ENCODE measurements at places on chromosomes 13 and 19.

DNA sequence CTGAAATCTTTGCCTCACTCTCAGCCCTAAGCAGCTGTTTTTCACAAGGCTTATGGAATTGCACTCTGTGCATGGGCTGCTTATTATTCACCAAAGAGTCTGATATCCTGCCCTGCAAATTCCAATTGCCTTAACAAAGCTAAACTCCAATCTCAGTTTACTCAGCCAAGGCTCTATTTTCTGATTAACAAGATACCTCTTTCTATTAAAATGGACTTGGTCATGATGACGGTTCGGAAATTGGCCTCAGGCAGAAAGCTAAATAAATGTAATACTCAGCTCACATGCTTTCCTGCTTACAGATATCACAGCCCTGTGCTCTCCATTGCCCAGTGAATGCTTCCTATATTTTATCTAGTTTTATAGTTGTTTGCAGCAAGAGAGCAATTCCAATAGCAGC is 1270.8 kb downstream of the PCDH9 start:
- DNase-seq = no peak

DNA sequence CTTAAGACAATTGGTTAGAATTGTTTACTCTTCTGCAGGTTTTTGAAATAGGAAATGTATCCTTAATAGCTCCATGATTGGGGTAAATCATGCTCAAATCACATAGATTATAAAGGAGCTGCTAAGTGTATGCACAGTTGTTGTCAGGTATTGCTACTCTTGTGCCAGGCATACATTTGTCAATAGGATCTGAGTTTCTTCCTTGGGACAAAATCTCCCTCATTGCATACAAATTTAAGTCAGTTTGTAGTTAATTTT is 109.3 kb upstream of the MLNR start:
- DNase-seq = no peak

GRCh38 chr19:44803442-44804428 is 5.2 kb upstream of the BCAM start:
- no peak for DNase-seq

GRCh38 chr19:13920940-13921747 is 15.1 kb downstream of the CC2D1A start:
- no peak for DNase-seq

DNA sequence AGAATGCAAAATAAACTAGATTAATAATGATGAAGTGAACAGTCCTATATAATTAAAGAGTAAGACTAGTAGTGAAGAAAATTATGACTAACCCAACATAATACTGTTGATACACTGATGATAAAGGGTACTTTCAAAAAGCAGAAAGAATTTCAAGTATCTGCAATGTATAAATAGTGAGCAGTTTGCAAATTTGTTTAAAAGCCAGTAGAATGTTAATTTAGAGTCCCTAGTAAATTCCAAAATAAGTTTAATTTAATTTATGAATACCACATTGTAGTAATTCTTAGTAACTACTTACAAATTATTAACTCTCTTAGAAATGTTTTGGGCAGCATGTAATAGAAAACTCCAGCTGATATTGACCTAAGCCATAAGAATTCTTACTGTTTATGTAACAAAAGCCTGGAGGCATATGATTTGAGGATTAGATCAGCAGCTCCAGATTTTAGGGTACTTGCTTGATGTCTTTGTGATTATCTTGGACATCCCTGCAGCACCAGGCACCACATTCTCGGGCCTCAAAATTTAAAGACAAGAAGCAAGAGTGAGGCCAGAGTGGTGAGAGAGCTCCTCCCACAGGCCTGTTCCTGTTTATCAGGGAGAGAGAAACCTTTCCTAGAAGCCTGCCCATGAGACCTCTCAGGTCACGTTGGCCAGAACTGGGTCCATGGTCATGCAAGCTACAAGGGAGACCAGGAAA is 67.6 kb upstream of the TDRD3 start:
- no peak for DNase-seq

- DNase-seq = no peak
These were observed 68.1 kb upstream of the EDNRB start for GRCh38 chr13:77986713-77987112.

- no peak for DNase-seq
These were observed 2041.1 kb downstream of the OLFM4 start for GRCh38 chr13:55069746-55070145.

GRCh38 chr13:107765724-107766401 is 449.5 kb downstream of the LIG4 start:
- no peak for DNase-seq

GRCh38 chr19:17227798-17228367 is 1.9 kb downstream of the OCEL1 start:
- DNase-seq = no peak

GRCh38 chr19:46967578-46968032 is 52.0 kb upstream of the NPAS1 start:
- DNase-seq = no peak

DNA sequence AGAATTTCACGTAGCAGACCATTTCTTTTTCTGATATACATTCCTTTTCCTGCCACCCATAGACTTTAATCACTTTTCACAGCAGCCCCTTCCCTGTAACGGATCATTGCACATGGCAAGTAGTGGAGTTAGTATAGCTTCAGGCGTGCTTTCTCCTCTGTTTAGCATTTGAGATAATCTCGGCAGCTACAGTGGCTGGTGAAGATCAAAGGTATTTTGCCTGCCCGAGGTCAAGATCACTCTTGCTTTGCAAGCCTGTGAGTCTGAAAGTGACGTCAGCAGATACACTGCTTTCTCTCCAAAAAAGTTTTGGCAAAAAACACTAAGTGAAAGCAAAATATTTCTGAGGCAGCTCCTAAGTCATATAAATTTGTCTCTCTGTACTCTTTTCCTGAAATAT is 260.0 kb downstream of the NDFIP2 start:
- no peak for DNase-seq

GRCh38 chr13:60213236-60213744 is 49.6 kb upstream of the DIAPH3 start:
- no peak for DNase-seq

DNA sequence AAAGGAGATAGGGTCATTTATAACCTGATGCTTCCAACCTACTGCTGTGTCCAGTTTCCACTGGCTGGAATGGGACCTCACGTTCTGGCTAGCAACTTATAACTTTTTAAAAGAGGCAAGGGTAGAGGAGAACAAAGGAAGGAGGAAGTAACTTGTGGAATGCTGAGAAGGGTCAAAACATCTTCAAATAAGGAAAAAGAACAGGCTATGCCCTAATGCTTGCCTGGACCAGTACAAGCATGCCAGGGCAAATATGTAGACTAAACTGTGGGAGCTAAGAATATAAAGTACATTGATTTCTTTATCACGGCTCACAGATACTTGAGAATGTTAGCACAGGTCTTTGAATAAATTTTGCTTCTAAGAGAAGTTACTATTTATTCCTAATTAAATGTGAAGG is 1.5 kb upstream of the ZNF561 start:
- DNase-seq = no peak

GRCh38 chr13:21970172-21970571 is 299.3 kb downstream of the FGF9 start:
- DNase-seq = no peak

- no peak for DNase-seq
These were observed 8.6 kb downstream of the VASP start for GRCh38 chr19:45515807-45516401.

DNA sequence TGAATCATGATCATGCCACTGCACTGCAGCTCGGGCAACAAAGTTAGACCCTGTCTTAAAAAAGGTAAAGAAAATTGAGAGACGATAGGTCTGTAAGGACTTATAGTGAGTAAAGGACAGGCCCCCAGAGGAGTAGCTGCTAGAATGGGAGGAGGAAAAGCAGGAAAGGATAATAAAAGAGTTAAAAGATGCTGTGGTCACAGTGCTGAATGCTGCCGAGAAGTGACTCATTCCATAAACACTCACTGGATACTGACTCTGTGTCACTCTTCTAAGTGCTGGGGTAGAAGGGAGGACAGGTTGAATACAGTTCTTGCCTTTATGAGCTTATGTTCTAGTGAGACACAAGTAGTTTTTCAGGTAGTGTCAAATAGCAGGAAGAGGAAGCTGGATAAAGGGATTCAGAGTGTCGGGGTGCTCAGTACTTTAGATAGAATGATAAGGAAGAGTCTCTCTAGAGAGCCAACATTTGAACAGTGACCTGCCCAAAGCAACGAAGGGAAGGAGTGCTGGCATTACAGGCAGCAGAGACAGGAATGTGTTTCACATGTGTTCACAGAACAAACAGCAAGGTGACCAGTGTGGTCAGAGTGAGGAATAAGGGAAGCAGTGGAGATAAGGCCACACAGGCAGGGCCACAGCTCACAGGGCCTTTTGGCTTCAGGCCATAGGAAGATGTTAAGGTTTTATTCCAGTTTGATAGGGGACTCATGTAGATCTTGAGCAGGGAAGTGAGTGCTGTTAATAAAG is 1240.5 kb downstream of the UQCRFS1 start:
- no peak for DNase-seq

- DNase-seq = no peak
These were observed 21.7 kb downstream of the ZNF536 start for GRCh38 chr19:30393729-30394480.

GRCh38 chr13:33110713-33111413 is 94.6 kb downstream of the KL start:
- no peak for DNase-seq

- no peak for DNase-seq
These were observed 17.5 kb downstream of the SYDE1 start for GRCh38 chr19:15124572-15125231.

- DNase-seq = no peak
These were observed 9.9 kb downstream of the KLHL26 start for GRCh38 chr19:18646535-18647370.

GRCh38 chr13:46577696-46578589 is 25.0 kb downstream of the LRCH1 start:
- no peak for DNase-seq

DNA sequence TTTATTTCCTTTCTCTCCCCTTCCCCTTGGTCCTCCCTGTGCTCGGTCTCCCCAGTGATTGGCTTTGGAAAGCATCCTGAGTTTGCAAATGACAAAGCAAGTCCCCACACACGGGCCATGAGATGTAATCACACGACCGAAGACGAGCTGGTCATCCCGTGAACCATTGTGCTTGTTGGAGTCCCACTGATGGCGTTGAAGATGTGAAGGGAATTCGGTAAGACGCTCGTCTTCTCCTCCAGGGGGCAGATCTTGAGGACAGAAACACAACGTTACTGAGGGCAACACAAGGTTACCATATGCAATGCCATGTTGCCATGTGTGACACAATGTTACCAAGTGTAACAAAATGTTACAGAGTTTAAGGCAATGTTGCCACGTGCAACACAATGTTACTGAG is 42.0 kb upstream of the SLC15A1 start:
- no peak for DNase-seq

DNA sequence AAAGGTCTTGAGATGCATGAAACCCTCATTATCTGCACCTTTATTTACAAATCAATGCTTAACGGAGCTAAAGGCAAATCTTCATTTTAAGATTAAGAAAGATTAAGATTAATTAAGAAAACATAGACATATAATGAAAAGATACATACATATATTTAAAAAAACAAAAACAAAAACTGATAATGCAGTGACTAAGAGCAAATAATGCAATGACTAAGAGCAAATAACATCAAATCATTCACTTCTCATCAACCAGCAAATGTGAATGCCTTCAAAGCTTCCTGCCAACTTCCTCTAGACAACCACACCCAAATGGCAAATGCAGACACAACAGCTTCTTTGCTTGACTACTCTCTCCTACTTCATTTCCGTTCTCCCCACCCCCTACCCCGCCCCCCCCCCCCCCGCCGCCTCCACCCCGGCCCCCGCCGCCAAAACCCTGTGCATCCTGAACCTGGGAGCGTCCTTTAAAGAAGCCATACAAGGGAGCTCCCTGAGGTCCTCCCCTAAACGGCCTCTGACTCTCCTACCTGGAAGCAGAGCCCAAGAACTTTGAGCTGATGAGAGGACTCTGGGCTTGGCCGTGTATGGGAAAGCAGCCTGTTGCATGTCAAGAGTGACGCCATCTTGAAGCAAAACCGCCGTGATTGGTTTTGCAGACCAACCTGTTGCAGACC is 24.5 kb downstream of the TEX101 start:
- DNase-seq = no peak

DNA sequence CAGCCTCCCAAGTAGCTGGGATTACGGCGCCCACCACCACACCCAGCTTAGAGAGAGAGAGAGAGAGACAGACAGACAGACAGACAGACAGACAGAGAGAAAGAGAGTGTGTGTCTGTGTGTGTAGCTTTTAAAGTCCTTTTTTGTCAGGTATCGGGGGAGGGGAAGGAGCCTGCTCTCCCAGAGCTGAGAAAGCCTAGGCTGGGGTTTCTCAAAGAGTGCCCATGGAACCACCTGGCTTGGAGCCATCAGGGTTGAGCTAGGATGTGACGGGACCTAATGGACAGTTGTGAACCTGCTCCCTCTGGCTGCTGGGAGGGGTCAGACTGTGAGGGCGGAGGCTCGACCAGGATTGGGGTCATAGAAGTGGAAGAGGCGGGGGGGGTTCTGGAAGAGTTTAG is 16.6 kb downstream of the RFX1 start:
- no peak for DNase-seq

DNA sequence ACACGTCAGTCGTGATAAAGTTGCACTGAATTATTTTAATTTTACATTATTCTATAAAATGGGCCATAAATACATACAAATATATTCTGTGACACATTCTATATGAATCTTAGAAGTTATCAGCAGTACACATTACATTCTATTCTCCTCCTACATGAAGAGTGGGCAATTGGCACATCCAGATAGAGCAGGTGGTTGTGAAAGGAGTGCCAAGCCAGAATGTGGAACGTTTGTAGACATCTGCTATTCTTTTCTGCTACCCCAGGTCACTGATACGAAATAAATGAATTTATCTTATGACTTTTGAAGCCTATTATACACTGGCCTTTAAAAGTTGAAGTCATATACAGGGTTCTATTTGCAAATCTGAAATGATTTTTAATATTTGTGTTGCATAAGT is 373.2 kb downstream of the PCDH17 start:
- no peak for DNase-seq

- no peak for DNase-seq
These were observed 11.7 kb upstream of the ZNF14 start for GRCh38 chr19:19744641-19745040.

DNA sequence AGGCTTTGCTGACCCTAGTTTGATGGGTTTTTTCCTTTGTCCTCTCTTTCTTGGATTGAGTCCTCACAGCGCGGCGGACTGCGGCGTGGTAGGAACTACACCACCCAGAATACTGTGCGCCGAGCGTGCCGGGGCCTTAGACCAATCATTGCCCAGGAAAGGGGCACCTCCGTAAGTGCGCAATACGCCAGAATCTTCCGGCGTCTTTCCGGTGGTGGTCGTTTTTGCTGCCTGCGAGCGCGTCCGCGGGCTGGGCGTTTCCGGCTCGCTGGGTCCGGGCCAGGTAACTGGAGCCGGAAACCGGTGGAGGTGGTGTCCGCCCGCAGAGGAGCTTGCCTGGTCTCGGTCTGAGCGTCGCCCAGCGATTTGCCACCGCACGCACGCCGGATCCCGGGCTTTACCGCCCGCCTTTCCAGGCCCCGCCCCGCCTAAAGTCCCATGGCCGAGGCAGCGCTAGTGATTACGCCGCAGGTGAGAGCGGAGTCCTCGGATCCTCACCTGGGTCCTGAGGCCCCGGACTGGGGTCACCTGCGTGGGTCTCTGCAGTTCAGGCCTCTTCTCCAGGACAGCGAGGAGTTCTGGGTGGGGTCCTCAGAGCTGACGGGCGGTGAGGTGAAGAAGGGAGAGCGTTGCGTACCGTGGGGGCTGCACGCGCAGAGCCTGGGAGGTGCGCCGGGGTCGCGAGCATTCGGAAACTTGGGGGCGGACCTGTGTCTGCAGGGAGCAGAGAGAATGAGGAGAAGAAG is at the start of gene ZNF549:
ZNF549 (plus strand) TSS at position 221 of the 746 bp plus-strand sequence; CDS start at position 439, 218 bp downstream.
- DNase-seq = peak; percentile 65

GRCh38 chr19:53555352-53555751 is 17.4 kb downstream of the ZNF331 start:
- no peak for DNase-seq

Data from stimulated activated CD4-positive, alpha-beta T cell treated with anti-CD3 and anti-CD28 coated beads, Interleukin-1b, Interleukin-23, amount 100 ng/mL, for 1 hour (primary cell).